GM23248 (cell line): ENCODE measurements at places on chromosomes 13 and 19.

DNA sequence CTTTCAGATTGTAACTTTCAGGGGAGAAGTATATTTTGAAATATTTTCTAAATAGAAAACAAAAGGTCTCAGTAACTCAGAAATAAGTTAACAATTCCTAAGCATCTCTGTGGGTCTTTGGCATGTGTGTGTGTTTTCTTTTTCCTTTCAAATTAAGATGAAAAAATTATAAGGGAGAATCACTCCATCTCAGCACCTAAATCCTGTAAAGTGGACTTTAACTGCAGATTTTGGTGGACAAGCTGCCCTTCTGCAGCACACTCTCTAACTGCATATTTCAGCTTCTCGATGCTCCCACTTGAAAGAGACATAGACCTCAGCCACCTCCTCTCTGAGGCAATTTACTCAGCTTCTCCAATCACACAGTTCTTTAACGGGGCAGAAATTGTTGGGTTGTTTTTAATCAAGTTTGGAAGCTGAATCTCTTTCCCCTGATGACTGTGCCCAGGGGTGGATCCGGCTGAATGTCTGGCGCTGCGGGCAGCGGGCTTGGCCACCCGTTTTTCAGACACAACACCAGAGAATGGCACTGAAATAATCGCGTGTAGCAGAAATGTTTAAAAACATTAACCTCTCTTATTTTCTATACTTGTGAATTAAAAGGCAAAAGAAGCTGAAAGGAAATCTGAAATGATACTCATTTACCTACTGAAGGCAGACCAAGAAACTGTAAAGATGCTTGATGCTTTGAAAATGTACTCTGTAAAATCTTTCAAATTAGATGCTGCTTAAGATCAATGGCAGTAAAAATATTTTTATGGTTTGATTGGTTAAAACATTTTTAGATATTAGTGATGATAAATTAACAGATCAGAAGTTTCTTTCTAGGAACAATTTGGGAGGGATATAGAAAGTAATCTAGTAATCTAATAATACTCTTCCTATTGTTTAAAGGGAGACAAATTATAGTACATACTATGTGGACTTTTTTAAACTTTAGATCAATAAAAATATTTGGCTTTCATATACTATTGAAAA is 12.4 kb downstream of the ZIC2 start:
- no peak for DNase-seq

DNA sequence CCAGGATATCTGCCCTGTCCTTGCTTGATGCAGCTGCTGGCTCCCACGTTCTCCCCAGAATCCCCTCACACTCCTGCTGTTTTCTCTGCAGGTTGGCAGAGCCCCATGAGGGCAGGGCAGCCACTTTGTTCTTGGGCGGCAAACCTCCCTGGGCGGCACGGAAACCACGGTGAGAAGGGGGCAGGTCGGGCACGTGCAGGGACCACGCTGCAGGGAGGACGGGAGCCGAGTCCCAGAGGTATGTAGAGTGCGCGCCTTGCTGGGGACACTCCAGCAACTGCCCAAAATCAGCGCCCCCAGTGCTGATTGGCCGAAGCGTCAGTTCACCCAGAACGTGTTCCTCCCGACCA is 30.3 kb upstream of the MIER2 start:
- no peak for DNase-seq

DNA sequence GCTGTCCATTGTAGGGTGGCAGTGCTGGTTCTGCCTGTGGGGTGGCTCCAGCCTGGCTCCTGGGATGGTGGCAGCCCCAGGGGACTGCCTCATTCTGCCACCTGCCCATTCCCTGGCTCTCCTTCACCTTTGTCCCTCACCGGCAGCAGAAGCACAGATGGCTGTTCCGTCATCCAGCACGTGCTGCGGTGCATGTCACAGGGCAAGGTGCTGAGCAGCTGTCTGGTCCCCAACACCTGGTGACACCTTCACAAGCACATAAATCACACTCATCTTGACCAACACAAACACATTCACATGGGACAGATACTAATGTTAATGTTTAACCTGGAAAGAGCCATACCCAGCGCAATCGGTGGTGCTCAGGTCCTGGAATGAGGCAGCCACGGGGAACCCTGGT is 126.8 kb downstream of the UQCRFS1 start:
- DNase-seq: no peak

DNA sequence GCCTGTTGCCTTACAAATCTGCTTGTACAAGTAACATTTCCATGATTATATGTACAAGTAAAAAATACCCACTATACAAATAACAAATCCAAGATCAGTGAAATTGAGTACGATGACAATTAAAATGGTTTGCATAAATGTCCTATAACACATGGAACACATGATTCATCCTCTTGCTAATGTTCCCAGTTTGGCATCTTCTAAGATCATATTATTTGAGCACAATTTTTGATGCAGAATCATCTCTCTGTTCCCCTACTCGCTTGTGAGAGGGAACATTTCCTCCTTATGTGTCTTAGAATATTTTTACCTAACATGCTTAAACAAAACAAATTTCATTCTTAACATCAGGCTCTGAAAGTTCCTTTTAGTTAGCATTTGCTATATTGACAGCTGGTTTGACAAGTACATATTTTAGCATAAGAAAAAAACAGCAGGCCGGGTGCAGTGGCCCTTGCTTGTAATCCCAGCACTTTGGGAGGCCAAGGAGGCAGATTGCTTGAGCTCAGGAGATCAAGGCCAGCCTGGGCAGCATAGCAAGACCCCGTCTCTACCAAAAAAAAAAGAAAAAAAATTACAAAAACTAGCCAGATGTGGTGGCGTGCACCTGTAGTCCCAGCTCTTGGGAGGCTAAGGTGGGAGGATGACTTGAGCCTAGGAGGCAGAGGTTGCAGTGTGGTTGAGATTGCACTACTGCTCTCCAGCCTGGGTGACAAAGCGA is 14.2 kb downstream of the ZNF331 start:
- DNase-seq: peak; percentile 68

GRCh38 chr13:80251403-80251802 is 89.5 kb downstream of the SPRY2 start:
- DNase-seq: peak; percentile 17

DNA sequence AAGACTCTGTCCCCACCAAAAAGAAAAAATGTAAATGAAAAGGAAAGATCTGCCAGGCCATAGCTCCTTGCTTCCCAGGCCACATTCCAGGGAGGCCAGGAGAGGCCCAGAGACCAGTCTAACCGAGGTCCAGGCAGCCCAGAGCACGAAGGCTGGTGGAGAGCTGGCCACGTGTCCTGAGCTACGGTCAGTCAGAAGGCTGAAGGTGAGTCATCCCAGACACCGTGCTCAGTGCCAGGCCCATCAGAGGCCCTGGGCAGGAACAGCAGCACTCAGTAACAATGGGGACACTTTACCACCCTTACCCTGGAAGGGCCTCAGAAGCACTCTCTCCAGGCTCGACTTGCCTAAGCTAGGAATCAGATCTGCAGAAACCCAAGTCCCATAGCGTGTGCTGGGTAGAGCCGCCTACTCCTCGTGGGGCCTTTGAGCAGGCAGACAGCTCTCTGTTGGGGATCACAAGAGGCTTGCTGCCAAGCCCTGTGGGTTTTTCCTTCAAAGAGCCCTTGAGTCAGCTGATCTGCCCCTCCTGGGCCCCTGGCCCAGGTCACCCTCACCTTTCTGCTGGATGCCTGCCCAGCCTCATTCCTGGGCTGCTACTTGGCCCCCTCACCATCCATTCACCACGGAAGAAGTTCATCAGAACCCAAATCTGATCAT is 11.6 kb upstream of the DNMT1 start:
- peak; percentile 69 for DNase-seq

GRCh38 chr19:5799247-5800241 is 5.3 kb upstream of the NRTN start:
- DNase-seq: no peak

GRCh38 chr13:44814836-44815235 is 174.4 kb downstream of the NUFIP1 start:
- peak; percentile 2 for DNase-seq

- no peak for DNase-seq
These were observed 3.4 kb downstream of the CC2D1A start for GRCh38 chr19:13909430-13909829.

DNA sequence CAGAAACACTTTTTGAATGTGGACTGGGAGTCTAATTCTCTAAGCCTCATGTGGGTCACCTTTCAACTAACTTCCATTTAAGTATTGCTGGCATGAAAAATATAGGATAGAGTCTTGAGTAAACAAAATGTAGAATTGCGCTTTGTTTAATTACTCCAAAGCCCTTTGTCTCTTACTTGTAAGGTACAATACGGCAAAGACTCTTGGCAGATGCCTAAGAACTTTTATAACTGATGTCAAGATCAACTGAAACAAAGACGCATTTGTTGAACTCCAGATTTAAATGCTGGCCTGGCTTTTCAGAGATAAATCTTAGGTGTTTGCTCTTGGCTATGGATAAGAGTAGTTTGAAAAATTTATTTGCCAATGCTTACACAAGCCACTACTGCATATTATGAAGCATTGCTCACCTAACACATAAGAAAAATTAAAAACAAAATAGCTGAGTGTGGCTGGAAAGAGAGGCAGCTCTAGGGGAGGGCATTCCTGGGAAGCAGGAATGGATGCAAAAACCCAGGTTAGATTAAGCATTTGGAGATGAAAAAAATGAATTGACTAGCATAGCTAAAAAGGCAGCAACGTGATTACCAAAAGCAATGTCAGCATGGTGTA is 107.3 kb upstream of the STARD13 start:
- no peak for DNase-seq
